ENCODE measurements at places on chromosomes 2 and 18. TPM values are rescaled to one million over a fixed set of nuclear protein-coding genes. Genes with fewer than 3 reads are reported as not detected.
A peak's percentile ranks its signal among the peaks of the same experiment; 100 is the strongest.

Gene LMAN1
- total RNA-seq = 77.3 TPM

DNA sequence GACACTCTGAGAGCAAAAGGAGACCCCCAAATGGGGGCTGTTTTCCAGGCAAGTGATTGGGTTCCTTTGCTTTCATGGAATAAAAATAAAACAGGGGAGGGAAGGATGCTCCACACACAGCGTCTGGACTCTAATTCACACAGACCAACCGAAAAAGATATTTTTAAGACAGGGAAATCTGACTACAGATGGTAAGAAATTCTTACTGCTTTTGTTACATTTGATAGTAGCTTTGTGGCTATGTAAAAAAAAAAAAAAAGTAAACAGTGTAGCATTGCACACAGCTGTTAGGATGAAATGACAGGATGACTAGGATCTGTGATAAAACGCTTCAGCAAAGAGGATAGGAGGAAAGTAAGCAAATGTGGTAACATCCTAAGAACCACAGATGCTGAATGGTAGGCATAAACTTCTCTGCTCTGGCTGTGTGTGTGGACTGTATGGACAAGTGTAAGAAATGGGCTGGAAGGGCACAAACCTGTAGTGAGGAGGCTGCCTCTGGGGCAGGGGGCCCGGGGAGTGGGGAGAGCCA, 207.6 kb downstream of the ANAPC1 start:
- no peak for DNase-seq

Gene ANKRD62
- 0.20 TPM for total RNA-seq

DNA sequence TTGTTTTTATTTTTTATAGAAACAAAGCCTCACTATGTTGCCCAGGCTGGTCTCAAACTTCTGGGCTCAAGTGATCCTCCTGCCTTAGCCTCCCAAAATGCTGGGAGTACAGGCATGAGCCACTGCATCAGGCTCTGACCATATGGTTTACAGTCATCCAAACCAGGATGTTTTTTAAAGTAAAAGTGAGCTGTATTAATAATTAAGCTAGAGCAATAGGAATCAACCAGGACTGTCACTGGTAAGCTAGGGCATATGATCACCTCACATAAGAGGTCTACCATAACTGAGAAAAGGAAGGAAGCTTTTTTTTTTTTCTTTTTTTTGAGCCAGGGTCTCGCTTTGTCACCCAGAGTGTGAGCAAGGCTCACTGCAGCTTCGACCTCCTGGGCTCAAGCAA, 8.5 kb upstream of the RBBP8 start:
- no peak for DNase-seq

Gene FOXI3
- not detected for total RNA-seq

- DNase-seq = peak; percentile 77
Observed at GRCh38 chr2:200317975-200318374, 11.5 kb downstream of the SPATS2L start.

DNA sequence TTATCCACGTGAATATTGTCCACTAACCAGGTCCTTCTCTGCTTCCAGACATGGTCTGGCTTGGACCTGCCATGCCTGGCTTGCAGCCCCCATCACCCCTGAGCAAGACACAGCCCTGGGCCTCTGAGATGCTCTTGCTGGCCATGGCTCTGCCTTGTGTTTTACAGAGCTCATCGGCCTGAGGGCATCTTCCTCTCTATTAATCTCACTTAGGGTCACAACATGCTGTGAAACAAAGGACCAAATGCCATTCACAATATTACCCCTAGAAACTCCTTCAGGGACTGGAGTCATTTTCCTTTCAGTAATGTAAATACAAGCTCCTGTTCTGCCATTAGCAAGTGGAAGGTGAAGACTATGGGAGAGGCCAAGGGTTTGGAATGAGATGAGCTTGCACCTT, 6.8 kb upstream of the TPO start:
- no peak for DNase-seq

- no peak for DNase-seq
Observed at GRCh38 chr18:32242395-32242794, 52.6 kb downstream of the MEP1B start.

- no peak for DNase-seq
Observed at GRCh38 chr18:11366410-11366809, 217.0 kb upstream of the PIEZO2 start.

- DNase-seq = no peak
Observed at GRCh38 chr2:224556381-224556780, 28.8 kb downstream of the CUL3 start.

DNA sequence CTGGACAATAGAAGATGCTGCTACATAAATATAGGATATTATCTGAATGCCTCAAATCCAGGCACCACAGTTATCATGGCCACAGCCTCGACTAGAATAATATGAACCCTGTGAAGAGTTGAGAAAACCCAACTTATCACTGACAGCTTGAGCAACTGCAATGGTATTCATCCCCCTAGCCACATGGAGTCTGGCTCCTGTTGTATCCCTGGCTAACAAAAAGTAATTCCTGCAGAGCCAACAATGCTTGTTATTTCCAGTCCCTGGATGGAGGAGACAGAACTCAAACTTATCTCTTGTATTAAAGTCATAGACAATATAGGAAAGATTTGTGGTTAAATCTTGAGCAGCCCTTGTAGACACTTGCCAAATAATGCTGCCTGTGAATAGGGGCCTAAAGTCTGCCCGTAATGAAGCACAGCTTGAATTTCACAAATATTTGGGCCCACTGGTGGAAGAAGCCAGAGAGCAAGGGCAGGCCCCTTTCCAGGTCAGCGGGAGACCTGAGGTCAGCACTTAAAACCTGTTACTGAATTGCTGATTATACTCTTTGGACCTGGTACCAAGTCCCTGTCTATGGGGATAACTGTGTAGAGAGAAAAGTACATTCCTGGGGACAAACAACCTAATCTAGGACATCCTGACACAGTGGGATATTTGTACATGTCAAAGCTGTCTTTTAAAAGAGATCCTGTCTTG, 28.4 kb upstream of the SUCLG1 start:
- no peak for DNase-seq

GRCh38 chr2:3625186-3625585, 30.3 kb downstream of the COLEC11 start:
- DNase-seq = no peak

Gene SLC66A3
- total RNA-seq = 17.4 TPM

GRCh38 chr2:237647176-237648015, 20.0 kb downstream of the LRRFIP1 start:
- DNase-seq = no peak

Gene CABYR
- 32.4 TPM for total RNA-seq

Gene GPN1
- total RNA-seq = 45.1 TPM

Gene MC5R
- total RNA-seq = not detected

Gene D2HGDH
- 131 TPM for total RNA-seq

GRCh38 chr2:160375037-160375436, 118.6 kb downstream of the RBMS1 start:
- no peak for DNase-seq

GRCh38 chr2:235669983-235670962, 176.4 kb downstream of the AGAP1 start:
- DNase-seq = peak; percentile 74

DNA sequence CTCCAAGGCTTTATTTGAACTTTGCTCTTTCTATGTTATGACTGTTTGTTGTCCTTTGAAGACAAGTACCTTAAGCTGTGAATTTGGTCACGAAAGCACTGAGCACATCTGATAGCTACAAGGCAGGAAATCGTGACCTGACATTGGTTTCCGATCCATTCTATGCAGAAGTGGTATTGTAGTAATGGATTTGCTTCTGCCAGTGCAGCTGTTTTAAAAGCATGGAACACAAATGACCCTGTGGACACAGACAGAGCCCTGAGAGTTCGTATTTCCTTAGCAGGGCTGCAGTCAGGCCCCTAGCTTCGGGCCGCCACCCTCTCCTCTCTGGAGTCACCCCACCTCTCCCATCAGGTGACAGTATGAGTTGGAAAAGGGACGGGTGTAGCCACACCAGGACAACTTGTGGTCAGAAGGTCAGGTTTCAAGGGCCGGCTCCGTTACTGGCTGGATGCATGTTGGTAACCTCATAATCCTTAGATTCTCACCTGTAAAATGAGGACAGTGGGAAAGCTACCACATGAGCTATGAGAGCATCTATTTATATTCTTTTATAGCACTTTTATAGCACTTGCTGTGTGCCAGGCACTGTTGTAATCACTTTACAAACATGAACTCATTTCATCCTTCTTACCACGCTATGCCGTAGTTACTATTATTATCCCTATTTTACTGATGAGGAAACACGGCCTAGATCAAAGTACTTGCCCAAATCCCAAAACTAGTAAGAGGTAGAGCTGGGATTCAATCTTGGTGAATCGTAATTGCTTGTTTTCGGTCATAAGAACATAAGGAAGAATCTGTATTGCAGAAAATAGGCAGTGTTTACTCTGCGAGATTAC, 70.2 kb downstream of the SPATS2L start:
- DNase-seq = peak; percentile 88

Gene CD207
- total RNA-seq = not detected

GRCh38 chr2:20222014-20222768, 2.7 kb downstream of the SDC1 start:
- DNase-seq = no peak

Gene TUBA3E
- not detected for total RNA-seq

All from PC-9 (cell line).